NCI-H510A (cell line): ENCODE measurements at places on chromosomes 11 and 22.

DNA sequence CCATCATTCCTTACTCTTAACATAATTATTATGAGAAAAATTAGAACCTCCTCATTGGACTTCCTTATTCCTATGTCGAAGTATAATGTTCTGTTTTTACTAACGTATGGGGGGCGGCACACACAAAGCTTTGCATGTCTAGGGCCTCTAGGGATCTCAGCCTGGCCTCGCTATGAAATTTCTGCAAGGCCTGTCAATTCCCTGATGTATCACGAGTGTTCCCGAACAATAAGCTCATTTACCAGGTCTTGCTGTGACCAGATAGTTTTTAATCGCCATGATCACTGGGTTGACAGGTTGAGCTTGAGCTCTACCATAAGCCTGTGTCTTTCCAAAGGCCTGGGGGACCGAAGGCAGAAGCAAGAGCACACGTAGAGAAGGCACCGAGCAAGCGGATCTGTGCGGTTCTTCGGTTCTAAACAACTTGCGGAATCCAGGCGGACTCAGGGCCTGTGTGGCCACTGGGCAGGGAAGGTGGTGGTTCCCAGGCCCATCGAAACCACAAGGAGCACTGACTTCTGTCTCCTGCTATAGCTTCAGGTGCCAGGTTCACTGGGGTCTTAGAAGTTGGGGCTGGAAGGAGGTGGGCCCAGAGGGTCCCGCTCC, 10.4 kb upstream of the FXYD2 start:
- DNase-seq: no peak

- DNase-seq: peak; percentile 31
These were observed at the start of gene OSBP2 for GRCh38 chr22:30694640-30695350. Gene OSBP2 (plus strand): TSS chr22:30694874. CDS start chr22:30694910, 36 bp downstream.

- DNase-seq: no peak
These were observed 21.3 kb upstream of the SLC5A1 start for GRCh38 chr22:32021716-32022115.

GRCh38 chr11:114132944-114133394, 73.5 kb downstream of the ZBTB16 start:
- DNase-seq: no peak

GRCh38 chr11:93236741-93237675, 39.2 kb upstream of the SLC36A4 start:
- peak; percentile 40 for DNase-seq

DNA sequence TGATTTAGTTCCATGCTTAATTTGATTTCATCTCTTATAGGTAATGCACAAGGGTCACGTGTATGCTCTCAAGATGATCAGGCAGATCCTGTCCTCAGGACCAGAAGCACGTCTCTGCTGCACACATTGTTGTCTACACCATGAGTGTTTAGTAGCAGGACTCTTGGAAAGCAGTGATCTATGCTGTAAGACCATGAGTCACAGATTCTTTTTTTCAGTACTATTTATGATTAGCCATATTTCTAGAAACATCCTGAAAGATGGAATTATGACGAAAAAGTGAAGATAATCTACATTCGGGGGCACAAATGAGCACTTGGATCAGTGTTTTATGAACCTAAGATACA, 29.6 kb downstream of the ZBED4 start:
- no peak for DNase-seq

GRCh38 chr22:26684168-26684567, 26.8 kb downstream of the MIAT start:
- DNase-seq: no peak

GRCh38 chr22:47062126-47062525, 299.7 kb downstream of the TBC1D22A start:
- no peak for DNase-seq

GRCh38 chr22:40273319-40273718, 73.0 kb upstream of the ADSL start:
- DNase-seq: no peak

DNA sequence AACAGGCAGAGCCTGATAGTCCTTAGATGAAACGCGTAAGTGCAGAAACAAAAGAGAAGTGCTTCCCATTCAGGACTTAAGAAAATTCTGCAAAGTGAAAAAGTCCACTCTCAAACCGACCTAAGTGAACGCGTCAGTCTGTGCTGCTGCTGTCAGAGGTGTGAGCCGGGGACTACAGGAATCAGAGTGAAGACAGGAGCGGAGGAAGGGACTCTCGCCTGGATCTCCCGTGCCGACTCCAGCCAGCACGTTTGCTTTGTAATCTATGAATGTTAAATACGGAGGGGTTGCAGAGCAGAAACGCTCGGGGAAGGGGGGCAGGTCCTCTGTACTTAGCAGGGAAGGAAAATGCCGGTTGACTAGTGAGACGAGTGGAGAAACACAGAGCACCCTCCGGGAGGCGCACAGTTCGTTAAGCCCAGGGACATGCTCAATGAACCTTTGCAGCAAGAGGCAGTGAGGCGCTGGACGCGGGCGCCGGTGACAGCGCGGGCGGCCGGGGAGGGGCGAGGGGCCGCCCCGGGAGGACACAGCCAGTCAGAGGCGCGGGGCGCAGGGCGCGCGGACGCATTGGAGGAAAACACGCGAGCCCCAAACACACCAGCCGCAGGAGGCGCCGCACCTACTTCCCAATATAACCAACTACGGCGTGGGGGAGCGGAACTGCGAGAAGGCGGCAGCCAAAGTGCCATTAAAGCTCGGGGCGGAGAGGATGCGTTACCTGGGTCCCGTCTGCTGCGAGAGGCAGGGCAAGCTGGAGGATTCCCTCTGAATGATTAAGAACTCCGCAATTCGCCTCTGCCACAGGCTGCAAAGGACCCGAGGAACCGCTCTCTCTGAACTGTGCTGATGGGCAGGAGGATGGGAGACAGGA, at the start of gene CNTN5:
CNTN5 (plus strand) TSS at position 598 of the 874 bp plus-strand sequence.
- DNase-seq: peak; percentile 8

DNA sequence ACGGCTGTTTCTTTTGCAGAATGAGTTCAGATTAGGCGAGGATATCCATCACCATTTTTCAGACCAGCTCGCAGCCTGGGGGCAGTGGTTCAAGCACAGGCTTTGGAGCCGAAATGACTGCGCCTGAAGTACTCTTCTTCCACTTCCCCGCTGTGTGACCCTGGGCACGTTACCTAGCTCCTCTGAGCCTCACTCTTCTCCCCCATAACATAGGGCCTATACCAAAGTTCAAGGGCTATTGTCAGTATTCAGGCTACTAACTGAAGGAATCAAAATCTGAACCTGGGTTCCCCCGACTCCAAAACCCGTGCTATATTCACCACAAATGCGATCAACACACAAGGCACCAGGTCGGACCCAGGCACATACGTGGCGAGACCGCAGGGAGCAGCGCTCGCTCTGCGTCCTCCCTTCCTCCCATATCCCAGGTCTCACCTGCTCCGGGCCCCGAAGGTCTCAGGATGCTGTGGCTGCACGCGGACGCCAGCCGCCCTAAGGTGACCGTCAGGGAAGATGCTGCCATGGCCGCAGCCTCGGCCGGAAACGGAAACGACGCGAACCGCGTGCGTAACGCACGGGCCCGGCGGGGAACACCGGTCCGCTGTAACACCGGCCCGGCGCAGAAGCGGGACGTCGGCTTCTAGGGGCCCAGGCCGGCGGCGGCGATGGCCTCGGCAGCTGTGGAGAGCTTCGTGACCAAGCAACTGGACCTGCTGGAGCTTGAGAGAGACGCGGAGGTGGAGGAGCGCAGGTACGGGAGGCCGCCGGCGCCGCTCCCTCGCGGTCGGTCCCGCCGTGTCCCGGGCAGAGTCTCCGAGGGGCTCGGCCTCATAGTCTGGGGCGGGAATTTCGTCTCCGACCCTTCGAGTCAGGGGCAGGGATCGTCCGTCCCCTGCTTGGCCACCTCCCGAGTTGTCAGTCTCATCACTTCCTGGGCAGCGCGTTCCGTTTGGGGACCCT, at the start of the genes IGHMBP2 and MRPL21:
IGHMBP2 (plus strand) TSS at position 604 of the 960 bp plus-strand sequence; CDS start at position 666, 62 bp downstream.
MRPL21 (minus strand) TSS at position 545 of the 960 bp plus-strand sequence; CDS start at position 523, 22 bp downstream.
- DNase-seq: peak; percentile 76

- no peak for DNase-seq
These were observed 110.8 kb upstream of the NNMT start for GRCh38 chr11:114185436-114185835.

GRCh38 chr11:20522536-20522935, 76.9 kb upstream of the SLC6A5 start:
- no peak for DNase-seq

GRCh38 chr11:70473186-70473872, 75.0 kb downstream of the CTTN start:
- no peak for DNase-seq

- DNase-seq: no peak
These were observed 2.0 kb downstream of the MYOD1 start for GRCh38 chr11:17721242-17721999.

DNA sequence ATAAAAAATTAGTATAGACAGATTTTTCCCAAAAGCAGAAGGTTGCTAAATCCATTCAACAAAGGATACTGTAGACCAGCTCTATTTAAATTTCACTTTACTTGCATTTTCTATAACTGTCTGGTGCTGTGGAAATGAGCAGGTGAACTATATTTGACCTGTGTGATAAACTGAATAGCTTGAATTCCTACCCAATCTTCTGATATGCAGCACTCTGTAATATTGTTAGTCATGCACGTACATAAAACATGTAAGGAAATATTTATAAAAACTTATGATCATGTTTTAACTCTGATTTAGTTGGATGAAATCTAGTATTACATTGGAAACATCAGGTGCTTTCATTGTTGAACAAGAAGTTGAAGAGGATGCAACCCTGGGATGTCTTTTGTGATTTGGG, 213.6 kb downstream of the DBX1 start:
- no peak for DNase-seq

GRCh38 chr11:92413757-92414513, 189.3 kb downstream of the FAT3 start:
- no peak for DNase-seq

GRCh38 chr11:35163702-35164496, 24.9 kb downstream of the CD44 start:
- no peak for DNase-seq

GRCh38 chr22:19466126-19466716, 12.8 kb downstream of the UFD1 start:
- no peak for DNase-seq

DNA sequence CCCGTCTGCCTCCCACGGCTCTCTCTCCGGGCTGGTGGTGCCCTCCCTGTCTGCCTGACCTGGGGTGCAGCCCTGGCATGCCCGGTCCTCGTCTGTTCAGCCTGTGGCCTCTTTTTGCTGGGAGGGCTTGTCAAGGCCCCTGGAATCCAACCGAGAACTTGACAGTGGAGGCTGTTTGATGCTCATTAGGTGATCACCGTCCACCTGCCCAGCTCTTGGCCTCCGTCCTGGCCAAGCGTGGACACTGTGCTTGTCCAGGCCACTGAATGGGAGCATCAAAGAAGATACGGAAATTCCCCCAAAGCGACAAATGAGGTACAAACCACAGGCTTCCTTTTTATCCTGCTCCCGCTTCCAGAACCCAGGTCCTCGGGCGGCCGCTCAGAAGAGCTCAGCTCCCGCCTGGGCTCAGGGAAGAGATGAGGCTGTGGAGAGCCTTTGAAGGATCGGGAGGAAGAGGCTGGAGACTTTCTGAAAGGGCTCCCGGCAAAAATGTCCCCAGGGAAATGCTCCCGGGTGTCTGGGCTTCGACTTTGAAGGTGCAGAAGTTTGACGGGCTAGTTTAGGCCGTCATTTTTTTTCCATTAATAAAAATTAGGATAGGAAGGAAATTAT, 1273.9 kb downstream of the BRD1 start:
- no peak for DNase-seq

- DNase-seq: no peak
These were observed 111.4 kb upstream of the TBCEL start for GRCh38 chr11:120912504-120912903.

- DNase-seq: peak; percentile 83
These were observed 5.3 kb downstream of the SIDT2 start for GRCh38 chr11:117183724-117184349.

- DNase-seq: no peak
These were observed 799 bp downstream of the CCDC88B start for GRCh38 chr11:64340671-64341335.

- no peak for DNase-seq
These were observed 45.4 kb downstream of the YAP1 start for GRCh38 chr11:102155676-102156075.

DNA sequence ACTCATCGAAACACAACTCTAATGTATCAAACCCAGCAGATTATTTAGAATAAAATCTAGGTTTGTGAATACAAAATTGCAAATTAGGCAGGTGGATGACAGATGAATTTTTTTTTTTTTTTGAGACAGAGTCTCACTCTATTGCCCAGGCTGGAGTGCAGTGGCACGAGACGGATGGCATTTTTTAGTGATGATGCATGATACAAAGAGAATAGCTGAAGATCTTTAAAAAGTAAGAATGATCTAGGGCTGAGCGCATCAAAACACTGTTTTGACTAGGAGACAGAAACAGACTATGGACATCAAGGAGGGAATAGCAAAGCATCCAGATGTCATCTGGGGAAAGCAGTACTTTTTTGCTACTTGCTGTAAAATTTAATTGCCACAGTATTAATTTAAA, 63.8 kb downstream of the IMMP1L start:
- no peak for DNase-seq

DNA sequence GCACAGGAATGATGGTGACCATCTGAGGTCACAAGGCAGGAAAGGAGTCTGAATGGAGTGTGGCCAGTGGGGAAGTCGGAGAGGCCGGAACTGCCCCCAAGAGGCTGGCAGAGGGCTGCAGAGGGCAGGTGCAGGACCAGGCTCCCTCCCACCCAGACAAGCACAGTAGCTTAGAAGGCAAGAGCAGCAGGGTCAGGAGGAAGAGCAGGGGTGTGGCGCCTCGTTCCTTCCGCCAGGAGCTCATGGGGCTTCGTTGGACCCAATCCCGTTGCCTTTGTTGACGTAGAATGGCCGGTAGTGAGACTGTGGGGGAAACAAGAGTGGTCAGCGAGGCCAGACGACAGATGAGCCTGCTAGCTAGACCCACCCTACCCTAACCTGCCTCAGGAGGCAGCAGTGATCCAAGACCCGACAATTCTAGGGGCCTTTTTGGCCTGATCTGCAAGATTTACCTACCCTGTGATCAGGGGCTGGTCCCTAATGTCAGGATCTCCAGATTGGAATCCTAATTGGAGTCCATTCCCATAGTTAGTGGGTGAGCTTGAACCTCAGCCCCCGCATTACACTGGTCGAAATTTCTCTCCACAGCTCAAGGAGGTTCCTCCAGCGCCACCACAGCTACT, 25.6 kb downstream of the TRIM29 start:
- no peak for DNase-seq

DNA sequence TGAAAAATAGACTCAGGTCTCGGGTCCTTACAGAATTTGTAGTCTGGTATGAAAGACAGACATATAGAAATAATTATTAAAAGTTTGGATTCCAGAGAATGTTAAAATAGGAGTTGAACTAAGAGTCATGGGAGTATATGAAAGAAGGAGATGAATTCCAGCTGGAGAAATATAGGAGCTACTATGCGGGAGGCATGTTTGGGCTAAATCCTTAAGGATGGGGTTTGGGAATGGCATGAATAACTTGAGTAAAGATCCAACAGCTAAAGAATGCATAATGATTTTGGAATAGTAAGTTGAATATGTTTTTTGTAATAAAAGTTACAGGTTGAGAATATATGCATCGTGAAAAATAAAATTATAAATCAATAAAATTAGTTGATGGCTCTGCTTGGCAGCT, 129.4 kb upstream of the SLC5A12 start:
- no peak for DNase-seq

- DNase-seq: peak; percentile 15
These were observed 378.7 kb upstream of the ANO5 start for GRCh38 chr11:21814169-21814568.

GRCh38 chr11:2742611-2743426, 43.0 kb upstream of the KCNQ1OT1 start:
- DNase-seq: no peak

- DNase-seq: no peak
These were observed 78.8 kb upstream of the PRODH start for GRCh38 chr22:19014886-19015285.

GRCh38 chr11:102325088-102325487, 7.8 kb downstream of the BIRC3 start:
- no peak for DNase-seq
